Subcutaneous adipose tissue (tissue), 4 donors: ENCODE measurements at places on chromosomes 7 and 10. TPM values are rescaled to one million over a fixed set of nuclear protein-coding genes. Genes with fewer than 3 reads are reported as not detected.

Gene C10orf143
- total RNA-seq = 1.2 TPM

Gene DKK1
- total RNA-seq = 32.0 TPM

Gene LAMB1
- total RNA-seq = 285 TPM

Gene LMOD2
- total RNA-seq = not detected

Gene SPDYE8
- total RNA-seq = not detected
